GM10248 (cell line): ENCODE measurements at places on chromosomes 16 and 17.

DNA sequence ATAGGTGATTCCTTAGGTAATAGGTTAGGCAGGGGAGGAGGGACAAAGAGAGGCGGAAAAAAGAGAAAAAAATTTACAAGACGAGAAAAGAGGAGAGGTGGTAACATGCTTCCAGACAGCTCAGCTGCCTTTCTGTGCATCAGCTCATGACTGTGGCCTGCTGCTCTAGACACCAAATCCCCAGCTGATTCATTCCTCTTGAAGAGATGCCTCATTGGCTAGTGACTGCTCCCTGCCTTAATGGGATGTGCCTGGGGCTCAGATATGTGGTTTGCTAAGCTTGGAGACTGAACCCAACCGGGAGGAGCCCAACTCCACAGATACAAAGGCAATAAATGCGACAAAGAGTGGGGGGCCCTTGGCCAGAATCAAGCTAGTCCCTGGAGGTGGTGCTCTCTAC lies 105.9 kb upstream of the FAM20A start:
- DNase-seq, result no peak

DNA sequence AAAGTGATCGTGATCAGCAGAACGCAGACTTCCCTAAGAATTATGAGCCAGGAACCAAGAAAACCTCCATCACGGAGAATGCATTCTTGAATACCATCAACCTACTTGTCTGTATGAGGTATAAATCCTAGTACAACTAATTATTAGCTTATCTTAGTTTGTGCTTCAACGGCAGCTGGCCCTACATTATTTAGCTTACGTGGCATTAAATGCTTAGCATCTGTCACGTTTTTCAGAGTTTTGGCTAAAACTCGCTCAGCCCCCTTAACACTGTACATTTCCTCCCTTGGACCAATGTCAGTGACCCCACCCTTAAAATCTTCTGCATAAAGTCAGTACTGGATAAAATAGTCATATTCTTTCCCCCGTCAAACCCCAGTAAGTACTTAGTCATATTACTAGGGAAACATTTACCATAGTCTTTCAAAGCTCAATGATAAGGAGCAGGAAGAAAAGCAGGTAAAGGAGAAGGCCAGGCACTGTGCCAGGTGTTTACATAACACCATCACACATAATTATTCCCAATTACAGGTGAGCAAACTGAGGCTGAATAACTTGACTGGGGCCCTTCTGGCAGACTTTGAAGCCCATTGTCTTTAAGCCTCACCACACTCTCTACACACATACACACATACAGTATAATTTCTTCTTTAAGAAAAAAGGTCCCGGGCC lies 16.6 kb upstream of the TXNDC11 start:
- no peak for DNase-seq

DNA sequence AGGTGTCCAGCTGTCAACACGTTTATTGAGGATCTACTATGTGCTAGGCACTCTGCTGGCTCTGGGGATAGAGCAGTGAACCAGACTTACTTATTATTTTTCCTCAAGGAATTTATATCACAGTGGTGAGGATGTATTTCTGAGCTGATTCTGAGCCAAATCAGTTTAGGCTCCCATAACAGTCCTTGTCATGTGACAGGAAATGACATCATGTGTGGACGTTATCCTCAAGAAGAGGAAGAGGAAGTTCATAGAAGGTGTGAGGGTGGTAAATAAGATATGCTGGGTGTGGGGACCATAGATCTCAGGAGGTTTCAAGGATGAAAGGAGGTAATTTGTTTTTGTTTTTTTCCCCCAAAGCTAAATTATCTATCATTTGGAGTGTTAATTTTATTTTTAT lies 873.5 kb upstream of the EEF2KMT start:
- no peak for DNase-seq

DNA sequence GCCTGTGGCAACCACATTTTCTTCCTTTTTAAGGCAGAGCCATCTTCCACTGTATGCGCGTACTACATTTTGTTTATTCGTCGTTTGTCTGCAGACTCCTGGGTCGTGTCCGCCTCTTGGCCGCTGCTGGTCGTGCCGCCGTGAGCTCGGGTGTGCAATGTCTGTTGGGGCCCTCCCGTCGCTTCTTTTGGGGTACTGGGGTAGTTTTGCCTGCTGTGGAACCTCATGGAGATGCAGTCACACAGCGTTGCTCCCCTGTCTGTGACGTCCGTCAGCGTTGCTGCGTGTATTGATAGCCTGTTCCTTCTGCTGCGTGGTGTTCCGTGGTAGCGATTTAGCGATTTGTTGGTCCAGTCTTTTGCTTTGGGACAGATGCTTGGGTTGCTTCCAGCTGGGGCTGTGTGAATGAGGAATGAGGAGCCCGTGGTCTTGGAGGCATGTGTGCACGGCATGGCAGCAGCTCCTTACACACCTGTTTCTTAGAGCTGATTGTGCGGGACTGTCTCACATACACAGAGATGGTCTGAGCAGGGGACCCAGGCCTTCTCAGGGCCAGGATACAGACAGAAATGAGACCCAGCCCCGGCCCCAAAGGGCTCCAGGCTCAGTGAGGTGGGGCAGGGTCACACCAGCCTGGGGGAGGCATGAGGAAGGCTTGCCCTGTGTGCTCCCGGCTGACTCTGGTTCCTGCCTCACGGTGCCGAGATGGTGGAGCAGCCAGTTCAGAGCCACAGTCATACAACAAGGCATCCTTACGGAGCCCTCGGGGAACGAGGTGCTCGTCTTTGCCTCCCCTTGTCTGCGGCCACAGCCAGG lies 78.4 kb upstream of the GSE1 start:
- no peak for DNase-seq

GRCh38 chr16:67084345-67085028 lies 25.3 kb upstream of the PHAF1 start:
- no peak for DNase-seq

- no peak for DNase-seq
These were observed 14.0 kb upstream of the ALDOA start for GRCh38 chr16:30051518-30051917.

DNA sequence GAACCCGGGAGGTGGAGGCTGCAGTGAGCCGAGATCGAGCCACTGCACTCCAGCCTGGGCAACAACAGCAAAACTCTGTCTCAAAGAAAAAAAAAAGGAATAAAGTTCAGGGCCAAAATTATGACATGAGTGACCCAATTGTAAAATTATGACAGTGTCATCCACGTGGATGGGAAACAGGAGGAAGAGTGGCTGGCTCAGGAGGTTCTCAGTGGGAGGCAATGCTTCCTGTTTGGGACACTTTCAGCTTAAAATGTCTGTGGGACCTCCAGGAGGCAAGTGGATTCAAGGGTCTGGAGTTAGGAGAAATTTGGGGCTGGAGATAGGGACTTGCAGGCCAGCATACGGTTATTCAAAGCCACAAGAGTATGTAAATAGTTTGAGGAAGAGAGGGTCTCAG lies 8.0 kb upstream of the STX4 start:
- no peak for DNase-seq

DNA sequence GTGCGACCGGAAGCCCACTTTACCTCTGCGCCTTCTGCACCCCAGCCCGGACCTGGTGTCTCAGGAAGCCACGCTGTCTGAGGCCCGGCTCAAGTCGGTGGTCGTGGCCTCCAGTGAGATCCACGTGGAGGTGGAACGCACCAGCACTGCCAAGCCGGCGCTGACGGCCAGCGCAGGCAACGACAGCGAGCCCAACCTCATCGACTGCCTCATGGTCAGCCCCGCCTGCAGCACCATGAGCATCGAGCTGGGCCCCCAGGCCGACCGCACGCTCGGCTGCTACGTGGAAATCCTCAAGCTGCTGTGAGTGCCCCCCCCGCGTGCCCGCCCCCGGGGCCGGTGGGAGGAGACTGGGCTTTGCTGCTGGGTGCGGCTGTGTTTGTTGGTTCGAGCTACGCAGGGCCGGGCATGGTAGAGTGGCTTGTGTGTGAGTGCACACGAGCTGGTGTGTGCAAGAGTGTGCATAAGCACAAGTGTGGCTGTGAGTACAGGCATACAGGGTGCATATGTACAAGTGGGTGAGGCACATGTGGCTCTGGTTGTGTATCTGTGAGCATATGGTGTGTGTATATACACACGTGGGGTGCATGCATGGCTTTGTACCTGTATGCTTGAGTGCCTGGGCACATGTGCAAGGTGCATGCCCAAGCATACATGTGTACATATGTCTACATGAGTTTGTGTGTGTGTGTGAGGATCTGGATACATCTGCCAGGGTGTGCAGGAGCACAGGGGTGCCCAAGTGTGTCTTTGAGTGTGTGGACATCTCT lies 100.6 kb upstream of the PLCG2 start:
- no peak for DNase-seq

GRCh38 chr17:78588258-78589030 lies 11.2 kb upstream of the DNAH17 start:
- DNase-seq, result no peak

GRCh38 chr17:76667786-76668453 lies 24.4 kb upstream of the ST6GALNAC1 start:
- DNase-seq, result no peak

DNA sequence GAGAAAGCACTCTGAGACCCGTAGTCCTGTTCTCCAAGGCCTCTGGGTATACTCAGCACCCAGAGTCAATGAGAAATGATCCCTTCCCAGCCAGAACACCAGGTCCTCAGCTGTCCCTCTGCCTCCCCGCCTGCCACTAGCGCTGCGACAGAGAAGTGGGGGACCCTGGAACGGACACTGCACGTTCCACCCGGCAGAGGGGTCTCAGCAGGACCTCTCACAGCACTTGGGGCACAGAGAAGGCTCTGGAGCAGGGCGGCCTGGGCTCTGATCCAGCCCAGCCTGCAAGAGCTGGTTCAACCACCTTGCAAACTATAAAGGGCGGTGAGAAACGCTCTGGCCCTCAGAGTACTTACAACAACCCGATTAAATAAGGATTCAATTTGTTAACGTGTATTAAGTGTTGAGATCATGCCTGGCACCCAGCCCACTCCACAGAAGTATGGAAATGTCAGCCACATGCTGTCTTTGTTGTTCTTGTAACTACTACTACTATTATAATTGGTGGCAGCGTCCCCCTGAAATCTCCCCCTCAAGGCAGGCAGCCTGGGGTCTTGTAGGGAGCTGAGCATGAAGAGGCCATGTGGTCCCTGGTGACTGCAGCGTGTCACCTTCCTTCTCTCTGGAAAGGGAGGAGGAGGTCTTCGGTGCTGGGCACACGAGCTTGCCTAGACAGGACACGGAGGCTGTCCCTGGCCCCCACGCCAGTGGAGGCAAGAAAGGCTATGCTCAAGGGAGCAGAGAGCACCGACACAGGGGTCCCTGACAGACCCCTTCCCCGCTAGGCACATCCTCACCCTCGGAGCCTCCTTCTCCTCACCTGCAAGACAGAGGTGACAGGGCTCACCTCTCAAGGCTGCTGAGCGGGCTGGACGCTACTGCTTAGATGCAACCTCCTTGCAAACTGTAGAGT lies 2.4 kb downstream of the OSGIN1 start:
- DNase-seq, result no peak

- no peak for DNase-seq
These were observed 19.9 kb downstream of the PSME3IP1 start for GRCh38 chr16:57165938-57166337.

GRCh38 chr16:23359092-23359760 lies 57.1 kb downstream of the SCNN1B start:
- no peak for DNase-seq

DNA sequence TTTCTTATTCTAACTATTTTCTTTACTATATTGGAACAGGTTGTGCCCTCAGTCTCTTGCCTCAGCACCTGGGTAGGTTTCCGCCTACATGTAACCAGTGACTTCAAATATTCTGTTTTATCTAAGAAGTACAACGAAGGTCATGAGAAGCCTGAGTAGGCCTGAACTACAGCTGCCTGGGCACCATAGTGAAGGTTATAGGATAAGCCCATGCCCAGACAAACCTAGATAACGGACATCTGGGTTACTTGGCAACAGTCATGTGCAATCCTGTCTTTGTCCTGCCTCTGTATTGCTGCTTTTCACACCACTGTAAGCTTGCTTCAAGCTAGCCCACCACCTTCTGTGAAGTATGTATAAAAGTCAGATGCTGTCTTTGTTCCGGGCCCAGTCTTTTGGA lies 25.4 kb upstream of the ARL4D start:
- DNase-seq, result no peak

DNA sequence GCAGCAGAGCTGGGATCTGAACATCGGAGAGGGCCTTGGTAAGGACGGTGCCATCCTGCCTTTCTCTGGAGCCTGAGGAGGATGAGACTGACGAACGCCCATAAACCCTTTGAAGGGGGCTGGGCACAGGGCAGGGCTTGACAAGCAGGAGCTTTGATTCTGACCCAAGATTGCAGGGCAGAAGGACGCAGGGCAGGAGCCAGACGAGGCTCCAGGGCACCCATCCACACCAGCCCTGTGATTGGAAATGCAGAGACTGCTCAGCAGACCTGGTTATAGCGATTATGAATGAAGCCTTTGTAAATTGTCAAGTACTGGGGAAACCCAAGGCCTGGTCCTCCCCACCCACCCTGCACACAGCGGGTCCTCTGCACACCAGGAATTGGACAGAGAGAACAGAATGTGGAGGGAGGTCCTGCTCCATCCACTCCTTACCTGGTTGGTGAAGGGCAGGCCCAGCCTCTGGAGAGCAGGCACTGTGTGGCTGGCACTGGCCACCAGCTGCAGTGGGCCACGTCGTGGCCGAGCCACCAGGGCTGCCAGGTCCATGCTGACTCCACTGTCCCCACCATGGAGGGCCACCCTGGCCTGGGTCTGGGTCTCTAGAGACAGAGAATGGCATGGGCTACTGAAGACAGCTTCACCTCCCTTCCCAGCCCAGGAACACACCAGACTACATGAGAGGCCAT lies 68.8 kb downstream of the RMI2 start:
- no peak for DNase-seq

DNA sequence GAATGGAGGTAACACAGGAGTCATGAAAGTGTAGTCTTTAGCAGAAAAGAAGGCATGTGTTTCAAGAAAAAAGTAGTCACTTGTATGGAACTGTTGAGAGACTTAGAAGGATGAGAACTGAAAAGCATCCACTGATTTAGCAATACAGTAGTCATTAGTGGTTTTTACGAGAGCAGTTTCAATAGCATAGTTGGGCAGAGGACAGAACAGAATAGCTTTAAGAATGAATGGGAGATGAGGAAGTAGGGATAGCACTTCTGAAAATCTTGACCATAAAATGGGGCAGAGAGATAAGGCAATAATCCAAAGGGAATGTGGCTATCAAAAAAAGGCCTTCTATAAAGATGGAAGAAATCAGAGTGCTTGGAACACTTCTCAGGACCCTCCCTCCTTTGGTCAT lies 64.8 kb upstream of the C17orf78 start:
- DNase-seq, result no peak

- no peak for DNase-seq
These were observed 639.3 kb downstream of the KCNJ2 start for GRCh38 chr17:70808596-70808995.

DNA sequence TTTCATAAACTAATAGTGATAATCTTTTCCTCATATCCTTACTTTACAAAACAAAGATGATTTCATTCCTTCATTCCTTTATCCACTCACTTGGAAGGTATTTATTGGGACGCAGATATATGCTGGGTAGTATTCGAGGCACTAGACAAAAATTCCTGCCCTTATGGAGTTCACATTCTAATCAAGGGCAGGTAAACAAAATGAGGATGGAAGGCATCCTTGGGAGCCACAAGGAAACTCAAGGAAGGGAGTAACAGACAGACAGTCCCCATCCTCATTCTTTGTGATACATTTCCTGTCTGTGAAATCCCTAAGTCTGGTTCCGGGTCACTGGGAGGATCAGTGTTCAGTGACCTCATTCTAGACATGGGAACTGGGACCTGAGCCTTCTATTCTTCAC lies 45.2 kb downstream of the SLC6A2 start:
- DNase-seq, result no peak

GRCh38 chr17:7307686-7308624 lies 527 bp downstream of the EIF5A start:
- no peak for DNase-seq

- DNase-seq, result no peak
These were observed 242.0 kb upstream of the RBFOX1 start for GRCh38 chr16:7090628-7091115.
